GM23338 (cell line): ENCODE measurements at places on chromosomes 5 and 9. TPM values are rescaled to one million over a fixed set of nuclear protein-coding genes. Genes with fewer than 3 reads are reported as not detected.

LTC4S gene
- polyA plus RNA-seq, result 4.0 and 5.8 TPM in 2 replicates

LRRC26 gene
- 3.0 and 4.3 TPM in 2 replicates for polyA plus RNA-seq

ST8SIA4 gene
- polyA plus RNA-seq, result 0.11 and 0.35 TPM in 2 replicates

EQTN gene
- polyA plus RNA-seq, result 0.21 TPM in 1 of 2 replicates, not detected in the other

DNA sequence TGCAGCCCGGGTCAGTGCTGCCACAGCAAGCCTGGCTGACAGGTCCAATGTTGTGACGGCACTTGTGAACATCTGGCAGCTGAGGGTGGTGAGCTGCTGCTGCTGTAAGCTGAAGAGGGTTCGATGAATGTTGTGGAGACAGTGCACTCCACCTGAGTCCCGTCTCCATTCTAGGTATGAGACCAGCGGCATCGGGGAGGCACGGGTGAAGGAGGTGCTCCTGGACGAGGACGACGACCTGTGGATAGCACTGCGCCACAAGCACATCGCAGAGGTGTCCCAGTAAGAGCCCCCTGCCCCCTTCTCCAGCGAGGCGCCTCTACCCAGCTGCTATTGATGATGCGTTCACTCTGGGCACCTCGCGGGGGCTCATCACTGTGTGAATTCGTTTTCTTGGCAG is 38.9 kb upstream of the CFAP157 start:
- DNase-seq, result no peak

- DNase-seq, result no peak
Observed at GRCh38 chr9:114384836-114385396, 2.9 kb downstream of the AKNA start.

DNA sequence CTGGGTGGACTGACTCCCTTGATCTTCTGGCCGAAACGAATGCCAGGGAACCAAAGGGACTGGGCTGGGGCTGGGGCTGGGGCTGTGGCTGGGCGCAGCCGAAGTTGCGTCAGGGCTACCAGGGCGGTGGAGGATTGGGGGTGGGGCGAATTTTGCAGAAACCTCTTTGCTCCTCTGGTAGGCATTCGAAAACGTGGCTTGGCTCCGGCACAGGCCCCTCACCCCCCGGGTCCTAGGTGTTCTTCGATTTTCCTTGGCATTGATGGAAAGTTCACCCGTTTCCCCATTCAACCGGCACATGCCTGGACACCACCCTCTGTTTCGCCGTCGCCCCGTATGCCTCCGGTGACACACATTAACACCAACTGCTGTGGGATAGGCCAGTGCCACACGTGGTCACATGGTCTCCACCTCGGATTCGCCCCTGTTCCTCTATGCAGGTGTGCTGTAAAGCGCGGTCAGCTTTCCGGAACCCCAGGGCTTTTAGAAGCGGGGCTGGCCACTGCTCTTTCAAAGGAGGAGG is 477.1 kb downstream of the SPATA31A7 start:
- no peak for DNase-seq

DNA sequence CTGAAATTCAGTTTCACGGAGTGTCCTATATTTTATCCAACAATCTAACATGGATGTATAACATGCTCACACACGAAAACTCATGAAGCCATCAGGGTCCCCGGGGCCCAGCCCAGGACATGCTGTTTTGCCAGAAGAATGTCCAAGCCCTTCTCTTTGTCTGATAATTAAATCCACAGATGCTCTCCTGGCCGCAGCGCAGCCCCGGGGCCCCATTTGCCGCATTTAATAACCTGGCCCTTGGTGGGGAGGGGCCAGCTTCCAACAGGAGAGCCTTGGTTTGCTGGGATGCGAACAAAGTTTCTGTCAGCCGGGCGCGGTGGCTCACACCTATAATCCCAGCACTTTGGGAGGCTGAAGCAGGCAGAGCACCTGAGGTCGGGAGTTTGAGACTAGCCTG is 30.0 kb downstream of the PLPP7 start:
- no peak for DNase-seq

- DNase-seq, result no peak
Observed at GRCh38 chr5:122541388-122541787, 229.4 kb downstream of the SNCAIP start.

GRCh38 chr5:115749016-115749415 is 67.4 kb downstream of the CDO1 start:
- no peak for DNase-seq

DNA sequence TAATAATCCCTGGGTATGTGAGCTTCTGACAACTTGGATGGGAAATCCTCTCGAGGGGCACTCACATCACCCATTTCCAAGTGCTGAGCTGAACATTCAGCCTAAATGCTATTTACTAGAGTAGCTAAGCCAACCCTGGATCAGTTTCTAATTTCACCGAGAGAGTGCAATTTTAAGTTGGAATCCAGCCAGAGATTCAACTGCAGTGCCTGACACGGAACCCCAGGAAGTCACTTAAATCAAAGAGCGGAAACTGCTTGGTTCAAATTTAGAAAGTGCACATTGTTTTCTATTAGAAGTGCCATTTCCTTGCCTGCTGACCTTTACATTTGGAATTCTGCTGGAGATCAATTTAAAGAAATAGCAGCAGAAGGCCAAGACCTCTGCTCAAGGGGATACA is 8.8 kb downstream of the SPRY4 start:
- no peak for DNase-seq

DNA sequence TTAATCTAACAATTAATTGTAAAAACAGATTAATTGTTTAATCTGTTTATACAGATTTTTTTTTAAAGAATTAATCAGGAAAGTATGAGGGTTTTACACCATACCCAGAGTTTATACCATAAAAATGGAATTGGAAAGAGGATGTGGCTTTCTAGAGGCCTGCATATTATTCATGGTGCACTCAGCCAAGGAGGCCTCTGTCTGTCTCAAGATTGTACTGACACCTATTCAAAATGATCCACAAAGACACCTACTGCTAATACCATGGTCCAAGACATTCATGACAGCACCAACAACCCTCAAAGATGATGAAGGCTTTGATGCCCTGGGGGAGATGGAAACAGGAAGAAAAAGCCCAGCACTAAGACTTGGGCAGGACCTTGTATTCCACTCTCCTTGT is 58.1 kb upstream of the MAST4 start:
- no peak for DNase-seq

DNA sequence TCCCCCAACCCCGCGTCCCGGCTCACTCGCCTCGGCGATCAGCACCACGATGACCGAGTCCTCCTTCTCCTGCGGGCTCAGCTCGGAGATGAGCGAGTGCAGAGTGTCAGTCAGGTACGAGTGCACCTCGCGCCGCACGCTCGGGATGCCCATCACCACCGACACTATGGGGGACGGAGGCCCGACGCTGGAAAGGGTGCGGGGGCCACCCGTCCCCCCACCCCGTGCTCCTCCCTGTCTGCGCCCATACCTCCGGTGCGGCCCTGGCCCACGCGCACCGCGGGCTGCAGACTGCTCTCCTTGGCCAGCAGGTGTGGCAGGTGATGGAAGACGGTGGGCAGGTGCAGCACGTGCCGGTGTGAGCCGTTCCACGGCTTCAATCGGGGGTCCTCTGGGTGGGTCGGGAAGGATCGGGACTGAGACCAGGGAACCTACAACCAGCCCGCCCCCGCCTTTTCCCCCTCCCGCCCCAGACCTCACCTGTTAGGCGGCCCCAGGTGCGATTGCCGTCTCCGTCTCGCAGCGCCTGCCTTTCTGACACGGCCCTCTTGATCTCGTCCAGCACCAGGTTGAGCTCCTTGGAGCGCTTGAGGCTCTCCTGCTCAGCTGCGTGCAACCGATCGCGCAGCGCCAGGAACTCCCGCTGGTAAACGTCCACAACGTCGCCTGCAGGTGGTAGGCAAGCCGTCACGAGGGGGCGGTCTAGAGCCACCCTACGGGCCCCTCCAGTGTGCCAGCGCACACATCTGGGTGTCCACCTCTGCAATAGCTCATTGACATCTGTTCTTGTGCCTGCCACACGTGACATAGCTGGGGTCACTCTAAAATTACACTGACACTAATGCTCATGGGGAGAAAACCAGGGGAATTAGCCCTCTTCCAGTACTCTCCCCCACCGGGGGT is 5.1 kb downstream of the MGAT4B start:
- peak; percentile 92 for DNase-seq

- no peak for DNase-seq
Observed at GRCh38 chr5:67974471-67974870, 241.1 kb upstream of the PIK3R1 start.

GRCh38 chr5:168015506-168015905 is 275.9 kb upstream of the WWC1 start:
- DNase-seq, result no peak

GRCh38 chr5:56814963-56815657 is at the start of gene MAP3K1:
TSS of gene MAP3K1 (plus strand) at chr5:56815549. CDS start at chr5:56815574, 25 bp downstream.
- peak; percentile 69 for DNase-seq

- peak; percentile 28 for DNase-seq
Observed at GRCh38 chr5:95810305-95811125, 12.0 kb downstream of the GLRX start.

- DNase-seq, result peak; percentile 91
Observed at GRCh38 chr9:19934301-19934871, 145.5 kb upstream of the SLC24A2 start.

DNA sequence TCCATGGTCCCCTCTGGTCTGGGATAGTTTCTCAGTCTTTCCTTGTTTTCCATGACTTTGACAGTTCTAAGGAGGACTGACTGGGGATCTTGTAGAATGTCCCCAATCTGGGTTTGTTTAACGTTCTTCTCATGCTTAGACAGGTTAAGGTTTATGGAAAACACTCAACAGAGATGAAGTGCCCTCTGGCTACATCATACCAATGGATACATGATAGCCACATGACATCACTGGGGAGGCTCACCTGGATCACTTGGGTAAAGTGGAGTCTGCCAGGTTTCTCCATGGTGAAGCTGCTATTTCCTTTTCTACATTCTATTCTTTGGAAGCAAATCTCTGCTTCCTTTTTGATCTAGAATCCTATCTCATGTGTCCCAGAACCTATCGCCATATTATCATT is 23.8 kb upstream of the ALDH1B1 start:
- no peak for DNase-seq

DNA sequence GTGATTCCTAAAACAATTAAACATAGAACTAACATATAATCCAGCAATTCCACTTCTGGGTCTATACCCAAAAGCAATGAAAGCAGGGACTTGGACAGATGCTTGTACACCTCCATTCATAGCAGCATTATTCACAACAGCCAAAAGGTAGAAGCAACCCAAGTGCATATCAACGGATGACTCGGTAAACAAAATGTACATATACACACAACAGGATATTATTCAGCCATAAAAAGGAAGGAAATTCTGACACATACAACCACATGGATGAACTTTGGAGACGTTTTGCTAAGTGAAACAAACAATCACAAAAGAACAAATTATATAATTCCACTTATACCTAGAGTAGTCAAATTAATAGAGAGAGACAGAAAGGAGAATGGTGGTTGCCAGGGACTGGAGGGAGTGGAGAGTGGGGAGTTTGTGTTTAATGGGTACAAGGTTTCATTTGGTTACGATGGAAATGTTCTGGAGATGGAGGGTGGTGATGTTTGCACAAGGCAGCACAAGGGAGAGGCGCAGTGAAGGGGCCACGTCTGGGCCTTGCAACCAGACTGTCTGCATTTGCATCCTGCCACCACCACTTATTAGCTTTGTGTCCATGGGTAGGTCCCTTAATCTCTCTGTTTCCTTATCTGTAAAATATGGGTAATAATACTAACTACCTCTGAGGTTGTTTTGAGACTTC is 36.3 kb upstream of the RLN1 start:
- no peak for DNase-seq

DNA sequence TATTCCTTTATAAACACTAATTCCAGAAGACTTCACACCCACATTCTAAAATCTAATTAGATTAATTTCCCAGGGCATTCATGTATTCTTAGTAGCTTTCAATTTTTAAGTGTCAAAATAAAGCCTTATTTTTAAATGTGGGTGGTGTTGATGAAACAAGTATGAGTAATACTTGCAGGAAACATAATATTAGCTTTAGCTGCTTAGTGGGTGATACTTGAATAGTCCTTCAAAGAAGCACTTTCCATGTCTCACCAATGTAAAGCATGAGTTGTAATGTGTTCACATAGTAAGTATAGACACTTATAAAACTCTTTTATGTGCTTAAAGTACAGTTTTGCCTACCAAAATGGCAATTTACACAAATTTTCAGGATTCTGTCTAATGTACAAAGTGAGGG is 6.9 kb downstream of the FNBP1 start:
- no peak for DNase-seq

- no peak for DNase-seq
Observed at GRCh38 chr9:107042606-107043005, 179.6 kb downstream of the ZNF462 start.

- DNase-seq, result no peak
Observed at GRCh38 chr5:102986074-102986473, 133.9 kb downstream of the GIN1 start.

DNA sequence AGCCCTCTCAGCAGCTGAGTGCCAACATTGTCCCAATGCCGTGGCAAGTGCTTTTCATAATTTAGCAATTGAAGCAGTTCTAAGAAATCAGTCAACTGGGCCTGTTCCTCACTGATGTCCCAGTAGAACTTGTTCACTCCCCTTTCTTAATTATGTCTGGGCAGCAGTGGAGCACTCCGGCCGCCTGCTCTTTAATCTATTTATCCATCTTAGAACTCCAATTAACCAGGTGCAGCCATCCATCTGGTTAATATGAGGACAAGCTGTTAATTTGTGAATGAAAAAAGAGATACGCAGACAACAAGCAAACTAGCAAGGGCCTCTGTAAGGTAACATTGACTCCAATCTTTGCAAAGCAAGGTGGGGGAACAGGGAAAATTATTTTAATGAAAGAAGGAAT is 39.4 kb downstream of the MAT2B start:
- DNase-seq, result no peak

GRCh38 chr9:459491-460444 is 245.1 kb downstream of the DOCK8 start:
- DNase-seq, result peak; percentile 11

GRCh38 chr5:58724992-58725391 is 142.1 kb downstream of the RAB3C start:
- DNase-seq, result no peak

GRCh38 chr9:13807118-13807517 is 506.8 kb downstream of the NFIB start:
- no peak for DNase-seq

DNA sequence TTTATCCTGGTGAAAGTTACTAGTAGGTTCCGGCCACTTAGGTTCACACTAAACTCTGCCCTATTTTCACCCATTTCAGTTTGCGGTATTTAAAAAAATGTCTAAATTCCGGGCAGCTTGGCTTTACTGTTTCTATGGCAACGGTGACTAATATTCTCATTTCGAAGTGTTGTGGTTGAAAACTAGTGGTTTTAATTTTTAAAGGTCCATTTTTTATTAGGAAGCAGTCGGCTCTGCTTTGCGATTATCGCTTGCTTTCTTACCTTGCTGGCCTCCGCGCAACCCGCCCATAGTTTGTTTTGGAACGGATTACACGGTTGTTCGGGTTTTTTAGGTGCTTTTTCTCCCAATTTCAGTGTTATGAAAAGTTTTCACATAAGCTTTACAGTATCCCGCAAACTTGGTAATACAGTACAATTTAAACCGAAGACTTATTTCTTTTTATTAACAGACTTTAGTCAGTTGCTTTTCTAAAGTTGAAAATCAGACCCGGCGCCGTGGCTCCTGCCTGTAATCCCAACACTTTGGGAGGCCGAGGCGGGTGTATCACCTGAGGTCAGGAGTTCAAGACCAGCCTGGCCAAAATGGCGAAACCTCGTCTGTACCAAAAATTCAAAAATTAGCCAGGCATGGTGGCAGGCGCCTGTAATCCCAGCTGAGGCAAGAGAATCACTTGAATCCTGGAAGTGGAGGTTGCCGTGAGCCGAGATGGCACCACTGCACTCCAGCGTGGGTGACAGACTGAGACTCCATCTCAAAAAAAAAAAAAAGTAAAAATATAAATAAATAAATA is 1.6 kb downstream of the KDM4C start:
- peak; percentile 35 for DNase-seq
